ENCODE measurements at places on chromosomes 1 and 21. TPM values are rescaled to one million over a fixed set of nuclear protein-coding genes. Genes with fewer than 3 reads are reported as not detected.

DNA sequence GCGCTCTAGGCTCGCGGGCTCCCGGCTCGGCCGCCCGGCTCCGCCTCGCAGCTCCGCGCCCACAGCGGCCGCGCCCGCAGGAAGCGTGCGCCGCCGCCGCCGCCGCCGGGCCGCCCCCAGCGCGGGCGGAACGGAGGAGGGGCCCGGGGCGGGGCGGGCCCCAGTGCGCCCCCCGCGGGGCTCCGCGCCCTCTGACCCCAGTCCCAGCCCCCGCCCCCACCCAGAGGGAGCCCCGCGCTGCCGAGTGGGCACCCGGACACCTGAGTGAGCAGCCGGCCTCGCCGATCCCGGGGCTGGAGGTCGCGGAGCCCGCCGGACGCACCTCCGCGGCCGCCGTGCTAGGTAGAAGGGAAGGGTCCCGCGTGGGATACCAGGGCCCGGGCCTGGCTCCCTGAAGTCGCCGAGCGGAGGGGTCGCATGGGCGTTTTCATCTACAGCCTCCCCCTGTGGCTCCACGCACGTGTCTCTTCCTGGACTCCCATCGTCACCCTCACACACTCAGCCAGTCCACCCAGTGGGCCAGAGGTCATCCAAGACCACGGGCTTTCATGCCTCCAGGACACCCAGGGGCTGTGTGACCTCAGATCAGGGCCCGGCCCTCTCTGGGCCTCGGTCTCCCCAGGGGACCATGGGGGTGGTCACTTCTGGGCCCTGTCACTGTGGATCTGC, at the start of gene SDC3:
SDC3 (minus strand) TSS at position 63 of the 669 bp plus-strand sequence. CDS start 172 bp downstream, outside the sequence.
- H3K36me3 ChIP-seq: no peaks in the 10 kb centered on the region
- peaks cover 18% of the 10 kb centered on the region for H3K27me3 ChIP-seq
- no peak within 1 kb of the TSS for H3K27ac ChIP-seq
- H3K4me3 ChIP-seq: peak within 1 kb of the TSS; percentile 76

DNA sequence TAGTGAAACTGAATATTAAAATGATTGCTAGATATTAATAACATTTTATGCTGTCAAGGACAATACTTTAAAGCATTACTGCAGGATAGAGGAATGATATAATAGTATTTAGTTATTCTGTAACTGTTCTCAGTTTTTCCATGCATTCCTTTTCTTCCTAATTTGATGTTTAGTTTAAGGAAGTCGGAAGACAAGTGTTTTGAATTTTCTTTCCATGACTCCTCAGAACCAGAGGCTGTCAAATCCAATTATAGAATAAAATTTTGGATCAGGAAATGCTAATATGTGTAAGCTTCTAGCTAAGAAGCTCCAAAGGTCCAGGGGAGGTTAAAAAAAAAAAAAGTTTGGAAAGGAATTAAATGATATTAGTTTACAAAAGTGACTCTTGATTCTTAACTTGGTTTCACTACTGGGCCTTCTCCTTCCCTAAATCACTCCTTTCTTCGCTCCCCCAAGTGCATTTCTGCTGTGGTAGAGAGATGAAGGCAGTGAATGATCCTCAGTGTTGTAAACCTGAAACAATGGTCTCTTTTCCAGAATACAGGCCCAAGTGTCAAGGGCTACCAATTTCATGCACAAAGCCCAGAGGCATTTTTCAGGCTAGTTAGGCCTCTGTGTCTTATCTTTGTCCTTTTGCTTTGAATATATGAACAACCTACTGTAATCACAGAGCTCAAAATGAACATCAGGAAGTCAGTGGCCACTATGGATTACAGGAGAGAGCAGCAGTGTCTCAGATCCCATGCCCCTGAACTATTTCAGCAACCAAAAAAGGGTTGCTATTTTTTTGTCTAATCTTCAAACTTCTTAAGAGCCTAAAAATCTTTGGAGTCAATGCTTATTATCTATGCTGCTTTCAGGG, 6.2 kb downstream of the ADSS2 start:
- DNase-seq: no peak
- peaks cover 65% of the 10 kb centered on the region for H3K4me1 ChIP-seq
- H3K27me3 ChIP-seq: no peaks in the 10 kb centered on the region
- H3K4me3 ChIP-seq: no peak overlapping the region
- H3K27ac ChIP-seq: peak overlapping the region; percentile 0
- H3K36me3 ChIP-seq: no peaks in the 10 kb centered on the region

DNA sequence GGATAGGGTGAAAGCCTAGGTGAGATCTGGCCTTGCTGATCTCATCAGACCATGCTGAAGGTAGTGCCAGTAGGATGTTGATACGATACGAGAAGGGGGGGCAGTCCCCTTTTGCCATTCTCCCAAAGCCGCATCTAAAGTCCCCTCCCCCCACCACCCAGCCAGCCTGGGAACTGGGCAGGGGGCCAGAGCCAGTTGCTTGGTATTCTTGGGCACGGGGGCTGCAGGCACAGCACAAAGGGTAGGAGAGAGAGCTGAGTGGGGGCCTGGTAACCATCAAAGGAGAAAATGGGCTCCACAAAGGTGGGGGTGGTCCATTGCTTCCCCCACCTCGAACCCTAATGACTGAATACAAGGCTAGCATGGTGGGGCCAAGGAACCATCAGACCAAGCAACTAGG, 5.4 kb downstream of the PEA15 start:
- no peak overlapping the region for H3K27ac ChIP-seq
- no peaks in the 10 kb centered on the region for H3K27me3 ChIP-seq
- H3K4me1 ChIP-seq: peaks cover 49% of the 10 kb centered on the region
- no peak for DNase-seq
- peaks cover 35% of the 10 kb centered on the region for H3K36me3 ChIP-seq
- H3K4me3 ChIP-seq: no peak overlapping the region

DNA sequence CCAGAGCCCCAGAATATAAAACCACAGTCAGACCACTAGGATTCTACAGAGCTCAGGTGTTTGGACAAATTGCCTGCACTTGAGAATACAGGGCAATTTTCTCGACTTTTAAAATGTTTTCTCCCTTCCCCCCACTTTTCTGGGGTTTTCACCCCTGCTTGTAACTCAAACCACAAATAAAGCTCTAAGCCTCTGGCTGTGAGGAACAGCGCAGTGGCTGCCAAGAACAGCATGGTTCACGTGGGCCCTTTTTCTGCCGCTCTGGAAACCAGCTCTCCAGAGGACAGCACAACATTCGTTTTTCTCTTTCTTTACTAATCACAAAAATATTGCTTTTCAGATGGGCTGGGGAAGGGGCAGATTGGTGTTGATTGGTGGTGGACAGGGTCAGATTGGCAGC, 102.2 kb upstream of the JUN start:
- no peak overlapping the region for H3K4me3 ChIP-seq
- no peaks in the 10 kb centered on the region for H3K4me1 ChIP-seq
- H3K27me3 ChIP-seq: no peaks in the 10 kb centered on the region
- H3K27ac ChIP-seq: no peak overlapping the region

DNA sequence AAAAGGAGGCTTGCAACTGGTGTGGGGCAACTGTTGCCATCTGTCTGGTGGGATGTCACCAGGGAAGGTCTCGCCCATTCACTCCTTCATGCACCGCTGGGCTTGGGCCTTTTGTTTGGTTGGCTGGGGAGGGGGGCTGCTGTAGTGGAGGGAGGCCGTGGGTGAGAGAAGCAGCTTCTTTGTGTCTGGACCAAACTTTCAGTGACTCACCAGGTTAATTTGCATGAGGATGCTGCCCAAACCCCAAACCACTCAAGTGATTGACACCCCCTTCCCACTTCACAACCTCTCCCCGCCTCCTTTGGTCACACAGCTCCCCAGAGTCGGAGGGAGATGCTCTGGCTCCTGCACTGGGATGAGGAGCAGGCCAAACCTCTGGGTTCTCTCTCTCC, 19.7 kb downstream of the BTG2 start:
- H3K27ac ChIP-seq: no peak overlapping the region
- peaks cover 37% of the 10 kb centered on the region for H3K4me1 ChIP-seq
- H3K36me3 ChIP-seq: no peaks in the 10 kb centered on the region
- peaks cover 67% of the 10 kb centered on the region for H3K27me3 ChIP-seq
- DNase-seq: peak; percentile 70

DNA sequence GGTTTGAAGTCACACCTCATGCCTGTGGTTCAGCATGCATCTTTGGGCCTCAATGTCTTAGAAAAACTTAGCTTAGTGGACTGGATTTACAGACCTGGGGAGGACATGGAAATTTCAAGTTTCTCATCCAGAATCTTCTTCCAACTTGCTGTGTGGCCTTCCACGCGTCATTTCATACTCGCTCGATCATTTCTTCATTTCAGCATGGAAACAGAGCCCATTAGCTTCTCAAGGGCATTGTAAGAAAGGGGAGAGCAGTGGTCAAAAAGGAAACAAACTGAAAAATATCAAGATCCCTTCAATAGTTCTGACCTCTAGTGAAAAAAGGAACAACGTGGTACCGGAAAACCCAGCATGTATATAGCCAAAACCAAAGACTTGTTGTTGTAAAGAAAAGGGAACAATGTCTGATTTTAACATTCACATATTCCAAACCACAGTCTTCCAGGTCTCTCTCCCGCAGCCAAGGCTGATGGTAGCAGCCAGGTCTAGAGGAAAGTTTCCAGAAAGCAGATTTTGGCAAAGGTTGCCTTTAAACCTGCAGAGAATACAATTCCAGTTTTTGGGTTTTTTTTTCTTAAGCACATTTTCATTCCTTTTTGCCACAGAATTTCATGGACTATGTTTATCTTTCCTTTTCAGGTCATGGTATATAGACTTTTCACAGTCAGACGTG, 97.0 kb upstream of the CDC42BPA start:
- H3K4me3 ChIP-seq: no peak overlapping the region
- DNase-seq: no peak
- H3K27ac ChIP-seq: no peak overlapping the region
- H3K27me3 ChIP-seq: no peaks in the 10 kb centered on the region
- H3K4me1 ChIP-seq: no peaks in the 10 kb centered on the region

- H3K36me3 ChIP-seq: peaks cover 82% of the 10 kb centered on the region
- H3K4me1 ChIP-seq: peaks cover 4% of the 10 kb centered on the region
- no peaks in the 10 kb centered on the region for H3K27me3 ChIP-seq
- DNase-seq: no peak
- no peak overlapping the region for H3K27ac ChIP-seq
Measured at GRCh38 chr1:40064797-40065499, 24.4 kb downstream of the CAP1 start.

GRCh38 chr1:26016953-26017545, 4.5 kb upstream of the EXTL1 start:
- H3K4me3 ChIP-seq: no peak overlapping the region
- no peak overlapping the region for H3K27ac ChIP-seq
- H3K27me3 ChIP-seq: no peaks in the 10 kb centered on the region

- peak overlapping the region; percentile 99 for H3K4me3 ChIP-seq
- H3K36me3 ChIP-seq: no peaks in the 10 kb centered on the region
- peak; percentile 67 for DNase-seq
- peak overlapping the region; percentile 97 for H3K27ac ChIP-seq
- no peaks in the 10 kb centered on the region for H3K27me3 ChIP-seq
Measured at GRCh38 chr1:205210756-205211168, 740 bp downstream of the DSTYK start.

- DNase-seq: peak; percentile 88
- H3K27ac ChIP-seq: peak overlapping the region; percentile 80
- peak overlapping the region; percentile 95 for H3K4me3 ChIP-seq
- H3K27me3 ChIP-seq: peaks cover 24% of the 10 kb centered on the region
Measured at GRCh38 chr1:31760471-31761470, 3.4 kb downstream of the ADGRB2 start.

DNA sequence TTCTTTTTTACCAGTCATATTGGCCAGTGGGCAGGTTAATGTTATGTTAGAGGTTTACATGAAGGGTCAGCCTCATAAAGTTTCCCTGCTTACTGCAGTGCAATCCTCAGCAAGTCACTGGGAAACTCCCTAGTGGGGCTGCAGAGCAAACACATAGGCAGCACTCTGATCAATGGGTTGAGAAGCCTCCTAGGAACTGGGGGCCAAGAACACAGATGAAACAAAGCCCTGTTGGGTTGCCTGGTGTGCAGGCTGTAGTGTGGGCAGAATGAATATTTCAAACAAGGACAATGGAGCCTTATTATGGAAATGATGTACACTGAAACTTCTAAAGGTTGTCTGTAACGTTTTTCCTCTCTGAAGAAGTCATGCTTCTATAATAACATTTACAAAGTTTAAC, 431.6 kb upstream of the PTBP2 start:
- no peak overlapping the region for H3K4me3 ChIP-seq
- H3K27ac ChIP-seq: no peak overlapping the region

DNA sequence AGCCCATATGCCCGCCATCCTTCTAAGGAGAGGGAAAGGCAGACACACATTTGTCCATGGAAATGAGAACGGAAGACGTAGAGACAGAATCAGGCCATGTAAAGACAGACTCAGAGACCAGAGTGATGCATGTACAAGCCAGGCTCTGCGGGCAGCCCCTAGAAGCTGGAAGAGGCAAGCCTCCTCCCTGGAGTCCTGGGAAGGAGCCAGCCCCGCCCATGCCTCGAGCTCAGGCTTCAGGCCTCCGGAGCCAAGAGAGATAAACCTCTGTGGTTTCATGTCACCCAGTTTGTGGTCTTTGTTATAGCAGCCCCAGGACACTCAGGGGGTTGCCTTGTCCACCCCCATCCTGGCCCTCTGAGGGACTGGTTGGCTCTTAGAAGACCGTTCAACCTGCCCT, 11.6 kb downstream of the PDE9A start:
- H3K27me3 ChIP-seq: no peaks in the 10 kb centered on the region
- H3K36me3 ChIP-seq: no peaks in the 10 kb centered on the region

DNA sequence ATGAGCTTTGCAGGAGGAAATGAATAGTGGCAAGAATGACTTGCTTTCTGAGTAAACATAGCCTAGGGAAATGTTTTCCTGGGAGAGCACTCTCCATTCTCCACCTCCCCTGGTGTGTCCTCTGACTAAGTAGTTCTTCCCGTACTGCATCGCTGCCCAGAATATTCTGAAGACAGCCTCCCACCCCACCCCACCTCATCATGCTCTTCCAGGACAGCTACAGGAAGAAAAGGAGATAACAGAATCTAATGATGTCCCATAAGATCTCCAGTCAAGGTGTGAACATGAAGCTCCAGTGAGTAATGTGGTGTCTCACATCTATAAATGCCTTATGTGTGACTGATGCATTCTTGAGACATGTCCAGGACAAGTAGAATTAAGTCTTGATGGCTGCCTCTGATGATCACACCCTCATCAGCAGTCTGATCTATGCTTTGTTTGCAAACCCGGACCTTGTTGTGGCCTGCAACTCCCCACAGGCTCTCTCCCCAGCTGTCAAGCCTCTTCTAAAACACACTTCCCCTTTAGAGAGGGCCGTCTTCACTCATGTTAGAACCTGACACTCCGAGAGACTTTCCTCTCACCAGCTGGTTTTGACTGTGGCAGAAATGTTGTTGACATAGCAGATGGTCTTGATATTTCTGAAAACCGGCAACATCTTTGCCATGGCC, 183.0 kb downstream of the CYYR1 start:
- H3K4me1 ChIP-seq: no peaks in the 10 kb centered on the region
- no peak overlapping the region for H3K27ac ChIP-seq
- H3K36me3 ChIP-seq: no peaks in the 10 kb centered on the region
- no peak overlapping the region for H3K4me3 ChIP-seq
- no peaks in the 10 kb centered on the region for H3K27me3 ChIP-seq
- no peak for DNase-seq

The RGS8 gene
- total RNA-seq: 2.5 TPM

The CELA2A gene
- total RNA-seq: not detected

The ZBTB18 gene
- total RNA-seq: 16.5 TPM

The KRTCAP2 gene
- total RNA-seq: 101 TPM

The KCNK1 gene
- 12.7 TPM for total RNA-seq

The ST6GALNAC3 gene
- 11.6 TPM for total RNA-seq

The WDR64 gene
- total RNA-seq: not detected
